Foreskin fibroblast (primary cell): ENCODE measurements at places on chromosomes 12 and 14.

DNA sequence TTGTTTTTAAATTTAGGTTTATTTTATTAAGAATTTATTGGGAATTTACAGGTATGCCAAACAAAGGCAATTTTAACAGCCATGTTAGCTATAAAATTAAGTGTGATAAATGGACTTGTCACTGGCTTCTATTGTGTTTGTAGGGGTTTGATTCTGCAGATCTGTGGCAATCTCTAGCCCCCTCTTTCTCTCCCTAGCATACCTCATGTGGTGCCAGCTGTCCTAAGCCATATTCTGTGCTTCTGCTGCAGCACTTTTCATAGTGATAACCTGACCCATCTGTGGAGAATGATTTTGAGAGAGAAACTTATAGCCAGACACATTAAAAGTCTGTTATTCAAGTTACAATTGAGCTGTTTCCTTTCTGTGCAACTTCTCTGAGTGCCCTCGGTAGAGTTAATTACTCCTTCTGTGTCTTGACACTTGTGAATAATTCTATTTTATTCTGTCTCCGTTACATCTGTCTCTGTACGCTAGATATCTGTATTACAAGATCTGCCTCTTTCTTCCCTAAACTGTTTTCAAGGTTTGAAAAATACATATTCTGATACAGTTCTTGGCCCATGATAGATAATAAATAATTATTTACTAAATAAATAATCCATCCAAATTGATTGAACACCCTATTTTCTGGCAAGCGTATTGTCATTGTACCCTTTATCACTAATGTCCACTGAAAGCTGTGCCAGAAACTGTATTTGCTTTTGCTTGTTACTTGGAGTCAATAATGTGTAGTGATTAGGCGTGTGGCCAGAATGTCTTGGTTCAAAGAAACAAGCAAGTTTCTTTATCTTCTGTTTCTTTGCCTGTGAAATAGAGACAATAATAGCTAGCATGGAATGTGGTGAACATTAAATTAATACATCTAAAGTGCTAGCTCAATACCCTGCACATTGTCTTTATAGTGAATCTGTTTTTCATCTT lies 40.0 kb downstream of the FRS2 start:
- DNase-seq, result no peak

DNA sequence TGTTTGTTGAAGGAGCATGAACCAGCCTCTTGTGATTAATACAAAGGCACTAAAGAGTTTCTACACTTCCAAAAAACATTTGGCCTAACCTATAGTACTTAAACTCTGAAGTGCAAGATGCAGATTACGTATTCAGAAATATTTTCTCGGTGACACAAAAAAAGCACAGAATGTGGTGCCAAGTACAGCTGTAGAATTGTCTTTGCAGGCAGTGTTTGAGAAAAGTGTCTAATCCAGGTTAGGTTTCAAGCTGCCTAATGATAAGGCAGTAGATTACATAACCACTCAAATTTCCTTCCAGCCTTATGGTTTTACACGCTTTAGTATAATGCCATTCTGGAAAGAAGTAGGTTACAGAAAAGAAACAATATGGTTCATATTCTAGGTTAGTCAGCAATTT lies 205.2 kb downstream of the KLHL28 start:
- no peak for DNase-seq

GRCh38 chr12:69247268-69248018 lies 8.1 kb downstream of the CPSF6 start:
- no peak for DNase-seq

GRCh38 chr12:120940006-120940405 lies 35.8 kb upstream of the SPPL3 start:
- no peak for DNase-seq

GRCh38 chr14:63076488-63076887 lies 31.2 kb upstream of the KCNH5 start:
- DNase-seq, result peak; percentile 24
